Breast epithelium (tissue), 4 donors: ENCODE measurements at places on chromosomes 5 and 9. TPM values are rescaled to one million over a fixed set of nuclear protein-coding genes. Genes with fewer than 3 reads are reported as not detected.

DNA sequence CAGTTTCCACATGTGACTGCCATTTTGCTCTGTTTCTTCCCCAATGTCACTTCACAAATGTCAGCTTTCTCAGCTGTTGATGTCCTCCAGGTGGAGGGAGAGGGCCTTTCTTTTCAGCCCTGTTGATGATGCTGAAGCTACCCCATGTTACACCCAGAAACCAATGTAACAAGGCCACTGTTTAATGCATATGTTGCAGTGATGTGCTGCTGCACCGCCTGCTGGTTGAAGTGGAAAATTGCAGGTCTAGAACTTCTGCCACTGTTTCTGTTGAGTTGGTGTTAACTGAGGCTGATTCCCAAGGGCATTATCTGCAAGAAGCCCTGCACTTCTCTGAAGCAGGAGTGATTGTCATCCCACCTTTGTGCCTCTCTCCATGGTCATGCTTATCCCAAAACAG is 428.4 kb downstream of the KDM4C start:
- DNase-seq = no peak

DNA sequence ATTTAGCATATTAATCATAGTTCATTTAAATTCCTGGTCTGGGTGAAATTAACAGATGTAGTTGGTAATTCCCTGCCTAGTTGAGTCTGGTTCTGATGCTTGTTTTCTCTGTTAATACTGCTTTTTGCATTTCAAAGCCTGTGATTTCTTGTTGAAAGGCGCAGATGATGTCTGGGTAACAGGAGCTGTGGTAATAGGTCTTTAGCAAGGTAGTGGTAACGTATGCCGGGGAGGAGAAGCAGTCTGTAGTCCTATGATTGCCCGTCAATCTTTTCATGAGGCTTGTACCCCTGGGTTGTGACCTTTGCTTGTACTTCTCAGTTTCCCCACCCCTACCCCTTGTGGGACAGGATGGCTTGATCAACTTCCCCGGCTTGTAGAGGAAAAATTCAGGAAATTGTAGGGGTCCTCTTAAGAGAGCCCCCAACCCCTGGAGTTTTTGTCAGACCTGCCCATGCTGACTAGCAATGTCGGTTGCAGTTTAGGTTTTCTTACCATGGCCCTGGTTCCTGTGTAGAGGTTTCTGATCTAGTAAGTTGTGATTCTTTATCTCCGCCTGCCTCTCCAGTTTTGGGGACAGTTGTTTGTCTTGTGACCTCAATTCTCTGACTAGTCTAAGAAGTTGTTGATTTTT is 55.4 kb downstream of the SPIN1 start:
- no peak for DNase-seq

GRCh38 chr9:128163027-128163515 is 3.0 kb downstream of the BBLN start:
- no peak for DNase-seq

Gene C9orf50
- total RNA-seq = not detected

DNA sequence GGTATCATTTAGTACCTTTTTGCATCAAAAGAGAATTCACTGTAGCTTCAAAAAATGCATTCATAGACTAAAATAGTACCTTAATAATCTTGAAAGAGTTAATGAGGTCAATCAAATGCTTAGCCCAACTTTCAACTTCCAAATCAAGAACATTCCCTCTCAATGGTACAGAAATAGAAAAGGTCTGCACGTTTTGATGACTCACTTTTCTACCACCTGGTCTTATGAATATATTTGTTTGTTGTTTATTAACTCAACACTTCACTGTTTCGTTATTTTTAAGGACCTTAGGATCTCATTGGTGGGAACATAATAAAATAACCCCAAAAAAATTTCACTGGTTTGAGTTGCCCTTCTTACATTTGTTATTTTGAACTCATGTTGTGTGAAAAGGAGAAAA is 229.5 kb downstream of the MEF2C start:
- DNase-seq = no peak

GRCh38 chr5:172939071-172939470 is 20.2 kb upstream of the RPL26L1 start:
- no peak for DNase-seq

Gene SHC3
- 1.0 TPM for total RNA-seq

DNA sequence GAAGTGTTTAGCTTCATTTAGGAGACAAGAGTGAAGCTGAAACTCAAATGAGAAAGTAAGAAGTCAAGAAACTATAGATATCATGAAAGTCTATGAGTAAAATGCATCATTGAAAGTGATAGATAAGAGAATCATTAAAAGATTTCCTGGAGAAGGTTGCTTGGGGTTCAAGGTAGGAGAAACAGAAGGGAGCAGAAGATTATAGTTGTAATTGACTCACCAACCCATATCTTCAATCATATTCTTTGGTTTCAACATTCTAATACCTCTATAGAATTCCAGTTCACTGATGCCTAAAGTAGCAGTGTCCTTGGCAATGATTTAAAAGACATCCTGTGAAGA is 365.7 kb upstream of the RIOK2 start:
- no peak for DNase-seq

Gene TLX3
- not detected for total RNA-seq

DNA sequence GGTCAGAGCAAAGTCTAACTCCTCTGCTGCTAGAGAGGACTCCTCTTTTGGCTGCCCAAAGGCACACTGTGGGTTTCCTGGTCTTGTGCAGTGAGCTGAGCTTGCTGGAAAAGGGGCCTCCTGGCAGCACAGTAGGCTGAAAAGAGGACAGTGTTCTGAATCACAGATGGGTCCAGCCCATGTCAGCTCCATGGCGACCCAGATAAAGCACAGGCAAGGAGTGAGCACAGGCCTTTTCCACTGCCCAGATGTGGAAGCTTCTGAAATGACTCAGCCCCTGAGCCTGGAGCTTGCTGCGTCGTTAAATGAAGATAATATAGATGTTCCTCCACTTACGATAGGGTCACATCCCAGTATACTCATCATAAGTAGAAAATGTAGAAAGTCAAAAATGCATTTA is 8.1 kb downstream of the CCDC180 start:
- DNase-seq = no peak

GRCh38 chr5:151093476-151093889 is 12.6 kb upstream of the TNIP1 start:
- no peak for DNase-seq

Gene JAKMIP2
- total RNA-seq = 0.73 TPM

- DNase-seq = no peak
Measured at GRCh38 chr5:33299621-33300208, 141.1 kb upstream of the TARS1 start.

Gene TNFSF8
- 9.8 TPM for total RNA-seq

DNA sequence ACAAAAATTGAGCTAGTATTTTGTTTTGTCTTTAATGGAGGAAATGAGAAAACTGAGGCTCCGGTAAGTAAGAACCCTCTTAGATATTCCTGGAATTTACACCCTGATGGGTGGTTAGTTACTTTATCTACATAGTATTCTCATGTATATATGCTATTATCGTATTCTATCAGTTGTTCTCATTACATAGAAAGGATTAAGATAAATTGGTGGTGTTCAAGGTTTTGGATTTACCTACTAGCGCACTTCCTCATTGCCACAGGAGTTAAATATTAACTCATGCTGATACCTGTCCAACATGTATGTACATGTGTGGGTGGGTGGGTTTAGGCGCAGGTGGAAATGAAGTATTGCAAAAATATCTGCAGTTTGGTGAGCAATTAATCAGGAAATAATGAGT is 61.1 kb upstream of the IFNE start:
- DNase-seq = no peak

Gene SLC6A19
- not detected for total RNA-seq

DNA sequence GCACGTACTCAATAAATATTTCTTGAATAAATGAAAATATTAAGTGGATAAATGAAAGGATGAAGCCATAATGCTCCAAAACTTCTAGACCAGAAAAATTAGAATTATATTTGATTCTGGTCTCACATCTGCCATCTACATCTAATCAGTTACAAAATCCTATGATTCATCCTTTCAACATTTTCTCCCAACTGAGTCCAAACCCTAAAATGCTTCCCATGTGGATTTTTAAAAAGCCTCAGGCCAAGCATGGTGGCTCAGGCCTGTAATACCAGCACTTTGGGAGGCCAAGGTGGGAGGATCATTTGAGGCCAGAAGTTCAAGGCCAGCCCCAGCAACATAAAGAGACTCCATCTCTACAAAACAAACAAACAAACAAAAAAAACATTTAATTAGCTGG is 31.6 kb upstream of the FST start:
- DNase-seq = no peak

Gene OTP
- total RNA-seq = not detected

- peak; percentile 26 for DNase-seq
Measured at GRCh38 chr5:74240783-74241750, 399.5 kb downstream of the ENC1 start.

Gene SLC12A2
- 204 TPM for total RNA-seq

- no peak for DNase-seq
Measured at GRCh38 chr9:31185831-31186230, 1198.6 kb upstream of the ACO1 start.

GRCh38 chr9:27487128-27487640 is 36.9 kb upstream of the IFNK start:
- no peak for DNase-seq

Gene UIMC1
- 53.1 TPM for total RNA-seq

Gene ZFYVE16
- total RNA-seq = 50.5 TPM

Gene PCDHA11
- total RNA-seq = 0.48 TPM

GRCh38 chr5:143557061-143557818 is 153.8 kb upstream of the NR3C1 start:
- no peak for DNase-seq

- no peak for DNase-seq
Measured at GRCh38 chr9:14155237-14155636, 158.7 kb downstream of the NFIB start.

- no peak for DNase-seq
Measured at GRCh38 chr9:100401042-100401441, 25.9 kb upstream of the MSANTD3 start.

Gene MAML1
- 16.3 TPM for total RNA-seq

Gene LECT2
- total RNA-seq = not detected

DNA sequence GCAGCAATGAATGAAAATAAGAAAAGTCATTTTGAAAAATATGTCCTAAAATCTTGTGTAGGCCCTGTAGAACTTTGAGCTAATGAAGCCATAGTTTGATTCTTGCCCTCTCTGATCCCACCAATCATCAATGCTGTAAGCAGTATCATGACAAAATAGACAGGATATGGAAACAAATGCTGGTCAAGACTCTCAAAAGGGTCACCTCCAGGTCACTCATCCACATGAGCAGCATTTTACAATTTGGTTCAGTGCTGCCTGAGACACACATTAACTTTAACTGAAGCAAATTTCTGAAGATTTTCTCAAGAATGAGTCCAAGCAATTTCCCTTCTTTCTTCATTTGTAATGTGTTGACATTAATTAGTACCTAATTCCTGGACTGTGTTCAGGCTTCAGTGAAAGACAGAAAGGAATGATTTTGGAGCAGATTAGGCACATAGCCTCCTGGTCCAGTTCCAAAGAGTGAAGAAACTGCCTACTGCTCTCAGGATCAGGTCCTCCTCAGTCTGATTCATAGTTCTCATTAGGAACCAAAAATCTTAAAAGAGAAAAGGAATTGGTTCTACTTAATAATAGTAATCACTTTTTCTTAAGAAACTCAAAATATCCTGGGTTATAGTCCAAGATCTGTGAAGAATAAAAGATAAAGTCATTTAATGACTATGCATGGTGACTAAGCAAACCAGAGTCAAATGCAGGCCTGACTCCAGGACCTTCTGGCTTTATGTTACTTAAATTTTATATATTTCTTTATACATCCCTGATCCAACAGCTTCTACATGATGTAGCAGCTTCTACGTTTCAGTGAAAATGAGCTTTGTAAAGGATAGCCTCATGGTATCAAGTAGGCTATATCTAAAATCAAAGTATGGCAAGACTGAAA is 192.1 kb upstream of the RGMB start:
- no peak for DNase-seq

DNA sequence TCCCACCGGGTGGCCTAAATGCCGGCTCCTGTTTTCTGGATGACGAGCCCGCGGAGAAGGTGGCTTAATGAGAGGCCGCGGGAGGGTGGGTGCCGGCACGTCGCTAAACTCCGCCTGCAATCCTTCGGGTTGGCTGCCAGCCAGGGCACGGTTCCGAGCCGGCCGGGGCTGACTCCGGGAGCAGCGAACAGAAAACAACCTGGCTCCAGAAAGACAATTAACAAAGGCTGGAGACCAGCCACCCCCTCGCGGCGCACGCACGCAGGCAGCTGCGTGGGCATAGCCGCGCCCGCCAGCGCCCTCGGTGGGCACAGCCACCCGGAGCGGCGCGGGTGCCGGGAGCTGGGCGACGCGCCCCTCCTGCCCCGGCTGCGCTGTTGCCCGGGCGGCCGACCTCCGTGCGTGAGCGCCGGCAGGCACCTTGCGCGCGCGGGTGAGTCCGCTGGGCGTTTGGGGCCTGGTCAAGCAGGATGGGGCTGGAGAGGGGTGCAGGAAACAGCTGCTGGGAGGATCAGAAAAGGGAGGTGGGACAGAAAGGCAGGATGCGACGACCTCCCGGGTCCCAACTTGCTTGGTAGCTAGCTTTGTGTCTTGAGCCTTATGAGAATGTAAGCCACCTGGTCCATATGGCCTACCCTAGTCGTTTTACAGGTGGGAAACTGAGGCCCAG is at the start of gene ARHGEF37:
TSS of gene ARHGEF37 (plus strand) at position 307 of the 670 bp plus-strand sequence. CDS start 16,272 bp downstream, outside the sequence.
- peak; percentile 94 for DNase-seq

DNA sequence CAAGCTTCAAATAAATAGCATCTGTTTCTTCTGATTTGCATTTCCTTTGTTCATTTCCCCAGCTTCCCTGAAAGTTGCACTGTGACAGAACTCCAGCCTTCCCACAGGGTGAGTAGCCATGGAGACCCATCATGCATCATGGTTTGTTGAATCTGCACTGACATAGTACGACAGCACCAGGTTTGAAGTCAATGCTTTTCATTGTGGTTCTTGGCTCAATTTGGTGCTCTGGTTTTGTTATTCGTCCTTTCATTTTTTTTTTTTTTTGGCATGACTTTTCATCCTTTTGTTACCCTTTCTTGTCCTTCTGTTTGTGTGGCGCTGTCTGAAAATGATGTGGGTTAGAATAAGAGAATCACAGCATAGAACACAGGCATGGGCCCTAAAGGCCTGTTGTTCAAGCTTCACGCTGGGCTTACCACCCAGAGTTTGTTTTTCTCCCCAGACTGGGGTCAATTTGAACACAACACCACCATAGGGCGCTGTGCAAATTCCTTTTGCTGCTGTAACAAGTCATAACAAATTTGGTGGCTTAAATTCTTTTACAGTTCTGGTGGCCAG is 206.2 kb upstream of the CDH10 start:
- DNase-seq = no peak
